ENCODE measurements at places on chromosomes 3 and 15. TPM values are rescaled to one million over a fixed set of nuclear protein-coding genes. Genes with fewer than 3 reads are reported as not detected.

TNFAIP8L3 gene
- 4.8 TPM for total RNA-seq

DNA sequence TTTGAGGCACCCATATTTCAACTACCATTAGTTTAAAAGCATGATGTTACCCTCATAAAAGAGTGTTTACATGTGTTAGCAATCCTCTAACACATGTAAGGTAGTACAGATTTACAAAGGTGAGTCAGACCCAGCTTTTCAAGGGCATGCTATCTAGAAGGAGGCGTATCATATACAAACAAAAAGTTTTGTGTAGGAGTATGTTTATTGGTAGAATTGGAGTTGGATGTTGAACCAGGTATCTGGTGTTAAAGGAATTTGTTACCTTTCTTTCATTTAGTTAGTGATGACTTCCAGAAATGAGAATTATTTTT is 2.4 kb downstream of the HACD3 start:
- no peak for DNase-seq

DNA sequence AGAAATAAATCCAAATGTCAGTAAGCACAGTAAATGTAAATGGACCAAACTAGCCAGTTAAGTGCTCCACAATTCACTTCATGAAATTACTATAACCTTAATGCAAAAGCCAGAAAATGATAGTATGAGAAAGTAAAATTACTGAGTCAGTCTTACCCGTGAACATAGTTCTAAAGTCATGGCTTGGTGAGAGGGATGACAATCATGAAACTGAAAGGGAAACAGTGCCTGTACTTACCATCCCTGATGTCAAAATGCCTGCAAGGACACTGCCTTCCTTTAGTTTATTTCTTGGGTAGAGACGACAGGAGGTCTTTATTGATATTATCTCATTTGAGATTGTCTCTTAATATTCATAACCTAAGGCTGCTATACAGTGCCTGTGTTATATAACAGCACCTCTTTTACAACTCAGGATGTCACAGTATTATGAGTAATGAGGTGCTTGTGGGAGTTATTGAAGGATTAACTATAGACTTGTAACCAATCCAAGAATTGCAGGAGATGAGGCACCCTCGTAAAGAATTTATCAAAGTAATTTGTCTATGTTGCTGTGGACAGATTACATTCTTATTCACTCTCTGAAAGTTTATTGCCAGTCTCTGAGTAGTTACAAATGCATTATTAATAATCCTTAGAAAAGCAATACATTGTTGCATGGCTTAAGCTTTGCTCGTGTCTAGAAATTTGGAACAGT is 142.9 kb upstream of the BFSP2 start:
- DNase-seq: no peak

- DNase-seq: peak; percentile 56
Measured at GRCh38 chr3:52245322-52246263, at the start of gene PPM1M. TSS of gene PPM1M (plus strand) at chr3:52245759. CDS start at chr3:52245825, 66 bp downstream.

GRCh38 chr15:79769933-79770759 is 126.7 kb downstream of the MTHFS start:
- no peak for DNase-seq

SCAANT1 gene
- total RNA-seq: not detected

- no peak for DNase-seq
Measured at GRCh38 chr3:192545333-192545732, 182.0 kb downstream of the FGF12 start.

EIF4E3 gene
- 2.9 TPM for total RNA-seq

DNA sequence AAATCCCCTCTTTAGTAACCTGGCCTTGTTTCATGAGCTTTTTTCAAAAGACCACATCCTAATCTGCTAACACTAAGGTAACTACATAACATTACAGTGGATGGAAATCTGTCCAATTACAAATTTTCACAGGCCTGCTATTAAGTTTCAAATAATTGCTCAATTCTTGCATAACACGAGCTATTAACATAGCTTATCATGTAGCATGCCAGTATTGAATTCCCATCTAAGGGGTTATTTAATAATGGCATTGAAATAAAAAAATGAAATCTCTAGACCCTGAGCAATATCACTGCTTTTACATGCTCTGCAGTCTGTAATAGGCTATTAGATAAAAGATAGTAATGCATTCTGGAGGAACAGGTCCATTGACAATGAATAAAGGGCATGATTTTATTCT is 748.3 kb upstream of the NECTIN3 start:
- no peak for DNase-seq
